ENCODE measurements at places on chromosomes 12 and 14. TPM values are rescaled to one million over a fixed set of nuclear protein-coding genes. Genes with fewer than 3 reads are reported as not detected.

Gene PRH2
- polyA plus RNA-seq: 0.14 TPM

Gene AHNAK2
- polyA plus RNA-seq: 43.1 TPM

Gene KRT78
- polyA plus RNA-seq: not detected

Gene KCNA5
- polyA plus RNA-seq: not detected

Gene KDM2B
- 14.3 TPM for polyA plus RNA-seq

Gene RAD9B
- 0.27 TPM for polyA plus RNA-seq

Gene SELPLG
- 0.63 TPM for polyA plus RNA-seq

Gene KLRF1
- polyA plus RNA-seq: not detected

Gene ZNF605
- polyA plus RNA-seq: 3.0 TPM

Gene CLEC7A
- 0.02 TPM for polyA plus RNA-seq

Gene DBX2
- polyA plus RNA-seq: not detected

Gene PEBP1
- 217 TPM for polyA plus RNA-seq

Gene AJUBA
- polyA plus RNA-seq: 88.5 TPM

Gene LHX5
- 0.17 TPM for polyA plus RNA-seq

Gene IFI27L2
- 114 TPM for polyA plus RNA-seq

Gene RIMKLB
- polyA plus RNA-seq: 12.9 TPM

Gene APOLD1
- polyA plus RNA-seq: 0.49 TPM

Gene KLHL33
- polyA plus RNA-seq: not detected

Gene WDR20
- polyA plus RNA-seq: 18.0 TPM

Gene FSCB
- not detected for polyA plus RNA-seq

Gene MYL2
- polyA plus RNA-seq: 0.26 TPM

Gene MYBPC1
- polyA plus RNA-seq: not detected

Gene DTX1
- 0.01 TPM for polyA plus RNA-seq

Gene KLRG1
- 0.40 TPM for polyA plus RNA-seq

Gene GPR132
- polyA plus RNA-seq: not detected

Gene ASB2
- 0.92 TPM for polyA plus RNA-seq

Gene CIROP
- polyA plus RNA-seq: not detected

Gene AMIGO2
- polyA plus RNA-seq: 48.8 TPM

Gene LPAR5
- 0.12 TPM for polyA plus RNA-seq

Gene CFAP73
- not detected for polyA plus RNA-seq

Gene STON2
- 54.2 TPM for polyA plus RNA-seq

Gene CRIP2
- polyA plus RNA-seq: 120 TPM
